ENCODE measurements at places on chromosomes 4 and X. TPM values are rescaled to one million over a fixed set of nuclear protein-coding genes. Genes with fewer than 3 reads are reported as not detected.

The KDM6A gene
- 15.4 TPM for total RNA-seq

The CTAG1B gene
- total RNA-seq, result not detected

The ARSJ gene
- total RNA-seq, result 77.4 TPM

The MAGEB10 gene
- not detected for total RNA-seq

The CT55 gene
- not detected for total RNA-seq

The HDAC8 gene
- 28.4 TPM for total RNA-seq

The SPANXC gene
- total RNA-seq, result not detected

The SLC10A4 gene
- total RNA-seq, result not detected

The ARMCX1 gene
- total RNA-seq, result 42.7 TPM

The NR0B1 gene
- total RNA-seq, result not detected

The ADGRG4 gene
- not detected for total RNA-seq

The PRRG3 gene
- not detected for total RNA-seq

The STEEP1 gene
- total RNA-seq, result 46.5 TPM

The SMIM10 gene
- total RNA-seq, result 2.2 TPM

The ZNF630 gene
- total RNA-seq, result 2.3 TPM

The ARHGAP36 gene
- not detected for total RNA-seq

The KLHL13 gene
- total RNA-seq, result 15.5 TPM

The POF1B gene
- 0.40 TPM for total RNA-seq

The ASB12 gene
- total RNA-seq, result not detected

The ZNF182 gene
- total RNA-seq, result 3.0 TPM

The STPG2 gene
- total RNA-seq, result 0.14 TPM

The PASD1 gene
- not detected for total RNA-seq

The ARHGAP4 gene
- total RNA-seq, result 26.5 TPM

Measured in pulmonary artery endothelial cell (primary cell).